ENCODE measurements at places on chromosomes 12 and 14.

DNA sequence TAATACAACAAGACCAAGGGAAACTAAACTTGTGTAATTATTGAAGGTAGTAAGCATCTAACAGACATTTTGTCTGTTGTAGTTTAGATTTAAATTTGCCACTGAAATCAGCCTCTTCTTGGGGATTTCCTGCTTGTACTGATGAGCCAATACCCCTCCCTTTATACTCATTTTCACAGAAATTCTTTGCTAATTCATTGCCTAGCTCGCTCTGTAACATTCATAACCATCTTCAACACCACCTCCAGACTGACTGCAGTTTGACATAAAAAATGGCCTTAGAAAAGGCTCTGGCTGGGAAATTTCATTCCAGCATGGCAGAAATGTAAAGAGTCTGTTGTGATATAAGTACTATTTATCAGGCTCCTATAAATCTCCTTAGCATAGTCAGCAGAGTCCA is 109.7 kb upstream of the FLRT2 start:
- DNase-seq = no peak

GRCh38 chr12:114671066-114671442 is 12.9 kb downstream of the TBX3 start:
- no peak for DNase-seq

DNA sequence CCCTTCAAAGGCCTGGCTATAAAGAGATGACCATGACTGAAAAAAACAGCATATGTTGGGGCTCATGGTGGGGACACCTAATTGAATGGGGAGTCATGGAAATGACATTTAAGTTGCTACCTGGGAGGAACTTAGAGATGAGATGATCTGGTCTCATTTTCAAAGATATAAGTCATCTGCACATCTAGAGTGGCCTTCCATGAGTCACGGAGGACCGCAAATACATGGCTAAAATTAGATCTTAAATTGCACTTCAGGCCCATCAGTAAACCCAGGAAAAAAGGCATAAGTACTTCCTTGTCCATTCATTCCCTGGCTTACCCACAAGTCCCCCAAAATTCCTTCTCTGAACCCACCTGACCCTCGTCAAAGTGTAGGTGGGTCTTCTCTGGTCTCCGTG is 53.4 kb downstream of the SPTB start:
- no peak for DNase-seq

- DNase-seq = no peak
These were observed 67.8 kb downstream of the FGD4 start for GRCh38 chr12:32466986-32467711.

- no peak for DNase-seq
These were observed 20.3 kb upstream of the SYCP3 start for GRCh38 chr12:101759396-101760047.

DNA sequence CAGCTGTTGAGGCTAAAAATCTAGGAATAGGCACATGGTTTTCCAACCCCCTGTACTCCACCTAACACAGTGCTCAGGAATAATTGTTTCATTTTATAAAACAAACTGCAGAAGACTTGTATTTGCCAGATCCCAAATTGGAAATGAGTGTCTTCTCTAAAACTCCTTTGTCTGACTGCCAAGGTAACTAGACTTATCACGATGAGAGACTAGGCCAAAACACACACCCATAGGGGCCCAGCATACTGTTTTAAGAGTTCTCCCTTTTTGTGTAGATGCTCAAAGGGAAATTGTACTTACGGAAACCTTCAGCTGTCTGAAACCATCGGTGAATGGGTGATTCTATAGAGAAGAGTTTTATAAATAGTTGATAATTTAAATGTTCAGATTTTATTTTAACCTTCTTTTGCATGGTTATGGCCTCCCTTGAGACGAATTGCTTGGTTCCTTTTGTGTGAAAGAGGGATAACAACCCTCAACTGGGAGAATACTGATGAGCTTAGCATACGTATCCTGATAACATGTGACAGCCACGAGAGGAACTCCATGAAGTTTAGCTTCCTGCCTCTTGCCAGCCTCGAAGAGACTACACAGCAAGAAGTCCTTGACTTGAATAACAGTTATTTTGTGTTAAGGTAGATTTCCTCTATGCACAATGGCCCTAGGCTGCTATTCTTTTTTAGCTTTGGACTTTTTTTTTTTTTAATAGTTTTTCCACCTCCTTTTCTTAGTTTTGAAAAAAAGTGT is 103.3 kb downstream of the PELI2 start:
- DNase-seq = no peak

DNA sequence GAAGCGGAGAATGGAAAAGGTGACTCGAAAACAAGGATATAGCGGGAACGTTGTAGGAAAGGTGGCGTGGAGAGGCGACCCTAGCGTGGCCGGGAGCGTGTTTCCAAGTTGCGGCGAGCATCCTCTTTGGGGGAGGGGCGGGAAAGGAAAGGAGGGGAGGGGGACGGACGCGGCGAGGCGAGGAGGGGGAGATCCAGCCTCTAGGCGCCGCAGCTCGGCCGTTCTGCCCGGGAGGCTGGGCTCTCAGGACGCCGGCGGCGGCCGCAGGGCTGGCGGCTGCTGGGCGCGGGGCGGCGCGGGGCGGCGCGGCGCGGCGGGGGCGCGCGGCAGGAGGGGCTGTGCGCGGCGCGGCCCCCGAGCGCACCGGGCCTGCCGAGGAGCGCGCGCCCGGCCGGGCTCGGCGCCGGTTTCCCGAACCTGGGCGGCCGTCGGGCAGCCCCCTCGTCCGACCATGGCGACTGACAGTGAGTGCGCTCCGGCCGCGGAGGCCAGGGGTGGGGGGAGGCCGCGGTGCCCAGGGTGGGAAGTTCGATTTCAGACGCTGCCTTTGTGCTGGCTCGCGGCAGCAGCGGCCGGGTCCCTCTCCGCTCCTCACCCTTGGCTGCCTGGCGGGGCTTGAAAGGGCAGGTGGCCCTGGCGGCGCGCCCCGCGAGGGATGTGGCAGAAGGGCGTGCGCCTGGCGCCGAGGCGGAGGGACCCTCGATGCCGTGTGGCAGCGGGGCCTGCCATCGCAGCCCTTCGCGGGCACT is 50.3 kb downstream of the SNAPC1 start:
- no peak for DNase-seq

DNA sequence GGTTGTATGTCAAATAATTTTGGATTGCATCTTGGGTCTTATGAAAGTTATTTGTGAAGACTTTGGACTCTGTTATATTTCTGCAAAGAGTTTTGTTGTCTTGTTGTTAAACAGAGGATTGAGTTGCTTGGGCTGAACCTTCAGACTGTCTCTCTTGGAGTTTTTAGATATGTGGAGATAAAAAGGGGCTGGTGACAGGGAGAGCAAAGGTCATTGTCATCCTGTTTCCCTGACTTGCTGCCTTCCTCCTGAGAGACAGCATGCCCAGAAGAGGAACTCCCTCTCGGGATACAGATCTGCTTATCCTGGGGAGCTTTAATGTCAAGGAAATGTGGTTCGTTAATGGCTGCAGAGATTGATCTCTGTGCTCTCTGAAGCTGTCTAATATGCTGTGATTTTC is 47.6 kb upstream of the RFLNA start:
- DNase-seq = no peak

DNA sequence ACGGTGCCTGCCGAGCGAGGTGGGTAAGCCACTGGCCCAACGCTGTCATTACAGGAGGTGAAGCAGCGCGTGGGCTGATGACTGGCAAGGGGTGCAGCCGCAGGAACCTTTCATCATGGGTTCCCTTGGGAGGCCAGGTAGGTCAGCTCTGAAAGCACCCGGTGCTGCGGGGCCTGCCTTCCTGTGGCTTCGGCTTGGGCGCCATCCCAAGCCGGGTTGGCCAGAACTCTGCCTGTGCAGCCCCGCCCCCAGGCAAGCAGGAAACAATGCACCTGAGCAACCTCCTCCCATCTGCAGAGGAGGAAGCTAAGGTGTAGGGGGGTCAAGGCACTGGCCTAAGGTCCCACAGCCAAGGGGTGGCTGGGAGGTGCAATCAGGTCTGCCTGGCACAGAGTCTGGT is 20.0 kb upstream of the HHIPL1 start:
- DNase-seq = no peak

- no peak for DNase-seq
These were observed 105.3 kb downstream of the KCNH5 start for GRCh38 chr14:62939970-62940369.

DNA sequence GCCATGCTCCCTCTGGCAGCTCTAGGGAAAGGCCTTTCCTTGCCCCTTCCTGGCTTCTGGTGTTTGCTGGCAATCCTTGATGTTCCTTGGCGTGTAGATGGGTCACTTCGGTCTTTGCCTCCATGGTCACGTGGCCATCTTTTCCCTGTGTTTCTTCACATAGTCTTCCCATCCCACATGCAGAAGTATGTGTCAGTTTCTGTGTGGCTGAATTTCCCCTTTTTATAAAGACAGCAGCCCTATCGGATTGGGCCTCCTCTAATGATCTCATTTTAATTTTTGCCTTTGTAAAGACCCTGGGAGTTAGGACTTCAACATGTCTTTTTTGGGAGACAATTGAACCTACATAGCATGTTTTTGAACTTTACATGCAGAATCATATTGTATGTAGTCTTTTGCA is 107.2 kb upstream of the FGD4 start:
- DNase-seq = no peak

- DNase-seq = no peak
These were observed 22.9 kb downstream of the RTN1 start for GRCh38 chr14:59847711-59848110.

DNA sequence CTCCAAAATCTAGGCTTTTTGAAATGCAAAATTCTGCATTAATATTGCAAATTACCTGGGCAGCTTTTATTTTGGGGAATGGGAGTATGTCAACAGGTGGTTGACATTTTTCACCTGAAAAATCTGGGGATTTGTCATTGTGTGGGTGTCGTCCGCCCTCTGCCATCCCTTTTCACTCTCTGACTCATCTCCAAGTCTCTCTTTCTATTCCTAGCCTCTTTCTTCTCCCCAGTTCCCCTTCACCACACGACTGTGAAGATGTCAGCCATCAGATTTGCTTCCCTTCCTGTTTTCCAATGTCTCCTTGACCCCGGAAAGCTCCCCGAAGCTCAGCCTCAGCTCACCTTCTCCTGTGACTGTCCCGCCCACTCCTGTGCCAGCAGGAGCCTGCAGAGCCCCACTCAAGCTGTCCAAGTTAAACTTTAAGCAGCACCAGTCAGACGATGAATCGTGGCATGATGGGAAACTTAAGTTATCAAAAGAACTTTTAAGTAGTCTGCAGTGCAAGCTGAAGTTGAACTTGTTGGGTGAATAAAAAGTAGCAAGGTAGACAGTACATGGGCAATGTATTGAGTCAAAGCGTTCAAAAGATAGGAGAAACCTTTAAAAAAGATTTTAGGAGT is 590.2 kb downstream of the VRK1 start:
- no peak for DNase-seq

DNA sequence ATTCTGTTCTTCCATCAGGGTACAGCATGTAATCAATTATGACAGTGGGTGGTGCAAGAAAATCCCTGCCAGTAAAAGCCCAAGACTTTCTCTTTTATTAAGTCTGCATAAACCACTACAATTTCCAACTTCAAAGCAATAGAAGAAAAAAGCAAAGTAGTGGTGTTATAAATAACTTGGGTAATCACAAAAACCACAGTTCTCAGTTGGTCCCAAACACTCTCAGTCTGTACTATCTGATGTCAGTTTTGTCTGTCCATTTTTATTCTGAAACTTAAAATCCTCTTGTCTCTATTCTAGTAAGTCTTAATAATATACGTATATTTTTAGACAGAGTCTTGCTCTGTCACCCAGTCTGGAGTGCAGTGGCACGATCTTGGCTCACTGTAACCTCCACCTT is 8.8 kb upstream of the TIGAR start:
- DNase-seq = no peak

DNA sequence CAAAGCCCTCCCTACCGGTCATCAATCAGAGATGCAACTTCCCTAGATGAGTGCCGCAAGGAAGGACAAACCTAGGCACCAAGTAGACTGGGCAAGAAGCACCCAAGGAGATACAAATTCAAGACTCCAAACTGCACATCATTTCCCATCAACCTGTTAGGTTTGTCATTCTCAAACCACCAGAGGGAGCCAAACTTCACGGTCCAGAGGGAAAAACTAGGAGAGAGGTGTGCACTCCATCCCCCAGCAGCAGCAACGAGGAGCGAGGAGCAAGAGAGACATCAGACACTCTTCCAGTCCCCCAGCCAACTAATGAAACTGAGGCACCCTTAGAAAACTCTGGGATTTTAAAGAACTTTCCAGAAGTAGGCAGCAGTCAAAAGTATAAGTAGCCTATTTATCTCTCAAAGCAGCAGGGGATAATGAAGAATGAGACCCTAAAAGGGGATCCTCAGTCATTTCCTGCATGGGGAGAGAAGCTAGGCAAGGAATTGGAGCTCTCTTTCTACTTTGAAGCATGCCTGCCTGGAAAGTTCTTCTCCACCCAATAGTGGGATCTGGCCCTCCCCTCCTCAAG is 37.0 kb upstream of the NT5DC3 start:
- DNase-seq = no peak

- DNase-seq = no peak
These were observed 204.7 kb downstream of the EPS8 start for GRCh38 chr12:15584366-15585041.

DNA sequence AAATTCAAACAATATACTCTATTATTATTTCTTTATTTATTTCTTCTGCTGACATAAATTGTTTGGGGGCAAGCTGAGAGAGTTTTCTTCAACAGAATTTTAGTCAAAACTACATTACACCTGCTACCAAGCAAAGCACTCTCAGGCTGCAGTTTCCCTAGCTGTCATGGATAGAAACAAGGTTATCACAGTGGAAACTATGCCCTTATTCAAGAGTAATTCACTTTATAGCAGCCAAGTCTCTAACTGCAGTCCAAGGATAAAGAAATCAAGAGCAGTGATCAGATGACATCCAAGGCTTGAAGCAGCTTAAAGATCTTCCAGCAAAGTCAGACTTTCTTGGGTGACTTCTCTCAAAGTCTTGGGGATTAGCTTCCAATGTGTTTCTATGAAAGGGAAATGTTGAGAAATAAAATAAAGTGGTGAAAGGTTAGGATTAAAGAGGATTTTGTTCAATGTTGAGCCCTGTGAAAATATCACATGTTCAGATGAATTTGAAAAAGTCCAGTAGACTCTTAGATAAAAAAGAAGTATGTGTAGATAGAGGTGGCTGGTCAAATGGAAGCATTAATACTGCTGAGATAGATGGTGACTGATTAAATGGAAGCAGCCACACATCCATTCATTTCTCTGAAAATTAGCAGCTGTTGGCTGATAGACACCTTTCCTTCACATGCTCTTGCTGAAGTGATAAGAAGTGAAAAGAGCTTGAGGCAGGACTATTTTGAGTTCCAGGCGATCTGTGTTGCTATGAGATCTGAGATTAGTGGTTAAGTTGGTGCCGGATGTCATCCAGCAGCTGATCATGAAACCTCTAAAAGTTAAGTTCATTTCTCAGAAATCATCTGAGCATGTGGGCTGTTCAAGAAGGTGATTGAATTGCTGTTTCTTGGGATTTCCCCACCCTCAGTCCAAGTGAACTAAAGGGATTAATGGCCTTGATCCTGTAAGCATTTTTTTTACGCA is 257.8 kb upstream of the BTG1 start:
- no peak for DNase-seq

DNA sequence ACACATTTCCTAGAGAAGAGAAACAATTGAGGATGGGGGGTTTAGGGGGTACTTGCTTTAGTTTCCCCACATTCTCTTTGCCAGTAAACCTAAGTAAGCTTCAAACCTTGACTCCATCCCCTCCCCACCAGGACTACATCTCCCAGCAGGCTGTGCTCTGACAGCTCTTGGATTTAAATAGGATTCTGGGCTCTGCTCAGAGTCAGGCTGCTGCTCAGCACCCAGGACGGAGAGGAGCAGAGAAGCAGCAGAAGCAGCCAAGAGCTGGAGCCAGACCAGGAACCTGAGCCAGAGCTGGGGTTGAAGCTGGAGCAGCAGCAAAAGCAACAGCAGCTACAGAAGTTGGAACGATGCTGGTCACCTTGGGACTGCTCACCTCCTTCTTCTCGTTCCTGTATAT is 20.6 kb downstream of the RDH12 start:
- no peak for DNase-seq

GRCh38 chr14:81480741-81481140 is 52.9 kb downstream of the SEL1L start:
- DNase-seq = no peak

Data from glomerular endothelial cell (primary cell).